Ascending aorta (tissue), 2 donors: ENCODE measurements at places on chromosomes 6 and 20.
A peak's percentile ranks its signal among the peaks of the same experiment; 100 is the strongest.

DNA sequence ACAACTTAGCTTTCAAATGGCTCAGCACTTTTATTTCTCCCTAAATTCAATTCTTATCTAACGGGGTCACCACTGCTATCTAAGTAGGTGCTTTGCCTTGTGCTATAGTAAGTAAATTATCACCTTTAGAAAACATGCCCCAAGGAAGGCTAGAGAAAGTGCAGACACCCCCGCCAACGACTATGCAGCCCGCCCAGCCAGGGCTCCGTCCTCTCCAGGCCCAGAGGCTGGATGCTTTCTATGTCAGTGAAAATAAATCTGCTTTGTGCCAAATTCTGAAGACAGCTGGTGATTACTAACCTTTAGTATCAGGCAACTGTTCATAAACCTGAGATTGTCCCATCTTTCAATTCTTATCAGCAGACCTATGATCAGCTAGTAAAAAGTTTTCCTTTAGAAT lies 14.3 kb downstream of the KIAA0319 start:
- H3K27me3 ChIP-seq, result no peaks in the 10 kb centered on the region
- DNase-seq, result no peak
- H3K27ac ChIP-seq, result no peak overlapping the region
- no peaks in the 10 kb centered on the region for H3K4me1 ChIP-seq

GRCh38 chr6:21441386-21441785 lies 152.2 kb upstream of the SOX4 start:
- H3K27ac ChIP-seq, result no peak overlapping the region
- no peaks in the 10 kb centered on the region for H3K27me3 ChIP-seq
- no peak for DNase-seq
- no peaks in the 10 kb centered on the region for H3K36me3 ChIP-seq

GRCh38 chr20:4896971-4897497 lies 104.3 kb downstream of the SLC23A2 start:
- H3K27me3 ChIP-seq, result no peaks in the 10 kb centered on the region
- DNase-seq, result no peak
- H3K4me3 ChIP-seq, result no peak overlapping the region

DNA sequence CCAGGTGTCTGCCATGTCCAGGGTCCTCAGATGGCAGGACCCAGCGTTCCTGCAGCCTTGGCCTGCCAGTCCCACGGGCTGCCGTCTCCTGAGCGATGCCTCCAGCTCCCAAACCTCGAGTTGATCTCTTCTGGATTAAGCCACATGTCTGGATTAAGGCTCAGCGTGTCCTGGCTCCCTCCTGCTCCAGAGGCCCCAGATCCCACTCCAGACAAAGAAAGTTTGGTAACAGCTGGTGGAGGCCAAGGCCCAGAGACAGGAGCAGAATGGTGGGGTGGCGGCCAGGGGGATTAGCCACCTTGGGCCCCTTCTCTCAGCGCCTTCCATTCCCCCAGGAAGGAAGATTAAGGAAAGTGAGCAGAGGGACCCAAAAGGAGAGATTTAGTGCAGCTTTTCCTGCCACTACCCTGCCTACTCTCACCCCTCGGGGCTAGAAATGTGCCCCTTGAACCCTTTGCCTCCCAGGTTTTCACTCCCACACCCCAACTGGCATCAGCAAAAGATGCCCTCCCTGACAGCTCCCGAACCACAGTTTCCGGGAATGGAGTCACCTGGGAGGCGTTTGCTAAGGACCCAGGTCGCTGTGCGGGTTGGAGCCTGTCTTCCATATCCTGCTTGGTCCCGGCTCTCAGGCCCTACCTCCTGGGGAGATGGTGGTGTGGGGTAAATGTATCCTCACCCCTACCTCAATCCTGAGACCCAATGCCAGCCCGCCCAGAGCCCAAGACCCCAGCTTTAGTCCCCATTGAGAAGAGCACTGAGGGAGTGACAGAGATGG lies 6.9 kb downstream of the SPDEF start:
- no peaks in the 10 kb centered on the region for H3K27me3 ChIP-seq
- H3K4me1 ChIP-seq, result no peaks in the 10 kb centered on the region
- H3K4me3 ChIP-seq, result no peak overlapping the region
- H3K27ac ChIP-seq, result no peak overlapping the region

GRCh38 chr6:45427726-45428125 lies 50.0 kb upstream of the SUPT3H start:
- no peak overlapping the region for H3K27ac ChIP-seq
- no peaks in the 10 kb centered on the region for H3K36me3 ChIP-seq
- no peak for DNase-seq
- H3K4me3 ChIP-seq, result no peak overlapping the region
- peaks cover 5% of the 10 kb centered on the region for H3K27me3 ChIP-seq

GRCh38 chr6:35164277-35164676 lies 23.1 kb upstream of the TCP11 start:
- no peak overlapping the region for H3K27ac ChIP-seq
- H3K4me3 ChIP-seq, result no peak overlapping the region
- H3K4me1 ChIP-seq, result no peaks in the 10 kb centered on the region
- no peaks in the 10 kb centered on the region for H3K36me3 ChIP-seq
- no peaks in the 10 kb centered on the region for H3K27me3 ChIP-seq

DNA sequence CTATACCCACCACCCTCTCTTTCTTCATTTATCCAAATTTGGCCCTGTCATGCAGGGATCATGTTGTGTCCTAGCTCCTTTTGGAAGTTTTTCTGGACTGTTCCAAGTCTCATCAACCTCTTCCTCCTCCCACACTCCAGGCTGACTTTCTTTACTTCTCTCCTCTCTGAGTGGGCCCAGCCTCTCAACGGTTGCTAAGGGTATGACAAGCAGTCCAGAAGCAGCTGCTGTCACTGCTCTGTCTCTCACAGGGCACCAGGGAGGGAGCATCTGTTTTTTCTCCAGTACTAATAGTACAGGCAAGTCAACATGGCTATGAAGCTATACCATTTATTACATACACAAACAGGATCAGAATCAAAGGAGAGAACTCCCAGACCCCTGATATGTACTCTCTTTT lies 8.2 kb downstream of the NT5DC1 start:
- H3K4me3 ChIP-seq, result no peak overlapping the region
- no peak for DNase-seq
- H3K4me1 ChIP-seq, result peaks cover 18% of the 10 kb centered on the region
- peaks cover 48% of the 10 kb centered on the region for H3K36me3 ChIP-seq
- H3K27ac ChIP-seq, result no peak overlapping the region

DNA sequence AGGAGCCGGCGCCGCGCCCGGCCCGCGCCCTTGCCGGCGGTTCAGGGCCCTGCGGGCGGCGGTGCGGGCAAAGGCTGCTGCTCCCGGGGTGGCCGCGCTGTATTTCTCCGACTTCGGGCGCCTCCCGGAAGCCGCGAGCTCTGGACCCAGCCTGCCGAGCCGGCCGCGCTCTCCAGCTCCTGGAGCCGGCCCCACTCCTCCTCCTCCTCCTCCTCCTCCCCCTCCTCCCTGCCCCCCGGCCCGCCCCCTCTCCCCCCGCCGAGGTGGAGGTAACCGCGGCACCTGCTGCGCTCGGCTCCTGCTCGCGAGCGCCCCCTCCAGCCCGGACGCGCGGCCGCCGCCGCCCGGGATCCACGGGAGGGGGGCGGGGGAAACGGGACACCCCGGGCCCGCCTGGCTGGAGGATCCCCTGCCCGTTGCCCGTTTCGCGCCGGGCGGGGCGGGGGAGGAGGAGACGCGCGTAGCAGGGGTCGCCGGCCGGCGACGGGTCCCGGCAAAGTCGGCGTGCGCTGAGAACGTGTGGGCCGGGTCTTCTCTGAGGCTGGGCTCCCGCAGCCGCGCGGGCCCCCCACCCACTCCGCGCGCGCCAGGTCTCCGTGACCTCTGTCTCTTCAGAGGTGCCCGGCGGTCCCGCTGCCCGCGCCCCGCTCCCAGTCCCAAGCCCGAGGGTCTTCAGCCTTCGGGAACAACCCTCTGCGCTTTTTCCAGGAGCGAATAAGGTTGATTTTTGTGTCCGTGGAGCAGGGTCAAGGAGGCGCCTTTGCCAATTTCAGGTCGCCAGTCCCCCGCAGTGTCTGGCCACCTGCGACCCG lies at the start of gene SLC22A23:
SLC22A23 (minus strand) TSS at position 153 of the 812 bp plus-strand sequence. CDS start 491 bp downstream, outside the sequence.
- H3K27ac ChIP-seq, result peak within 1 kb of the TSS; percentile 37
- no peaks in the 10 kb centered on the region for H3K36me3 ChIP-seq
- H3K27me3 ChIP-seq, result no peaks in the 10 kb centered on the region
- H3K4me3 ChIP-seq, result peak within 1 kb of the TSS; percentile 74
- no peak for DNase-seq

DNA sequence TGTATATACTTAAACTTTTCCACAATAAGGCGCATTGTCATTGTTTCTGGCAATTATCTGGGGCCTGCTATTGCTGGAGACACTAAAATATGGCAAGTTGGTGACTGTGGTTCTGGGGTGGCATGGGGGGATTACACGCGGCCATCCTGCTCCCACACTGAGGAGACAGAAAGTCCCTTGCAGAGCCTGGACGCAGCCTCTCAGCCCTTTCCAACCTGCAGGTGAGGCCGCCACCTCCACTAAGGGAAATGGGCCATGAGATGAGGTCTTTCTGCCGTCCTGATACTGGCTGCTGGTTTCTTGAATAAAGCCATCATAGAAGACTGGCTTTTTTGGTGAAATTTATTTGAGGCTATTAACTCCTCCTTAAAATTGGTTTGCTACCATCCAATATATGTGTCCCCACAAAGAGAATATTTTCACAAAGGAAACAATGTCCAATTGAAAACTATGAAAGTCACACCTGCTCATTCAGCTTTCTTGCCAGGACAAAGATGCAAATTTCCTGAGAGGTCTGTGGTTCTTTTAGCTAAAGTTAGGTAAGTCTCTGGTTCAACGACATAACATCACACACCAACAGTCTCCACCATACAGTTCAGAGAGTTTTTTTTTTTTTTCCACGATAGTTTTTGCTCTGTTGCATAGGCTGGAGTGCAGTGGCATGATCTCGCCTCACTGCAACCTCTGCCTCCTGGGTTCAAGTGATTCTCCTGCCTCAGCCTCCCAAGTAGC lies 13.0 kb downstream of the TXNDC5 start:
- no peak for DNase-seq
- no peak overlapping the region for H3K4me3 ChIP-seq
- H3K27ac ChIP-seq, result no peak overlapping the region
- H3K27me3 ChIP-seq, result no peaks in the 10 kb centered on the region
- H3K4me1 ChIP-seq, result no peaks in the 10 kb centered on the region
